ENCODE measurements at places on chromosomes 6 and 20. TPM values are rescaled to one million over a fixed set of nuclear protein-coding genes. Genes with fewer than 3 reads are reported as not detected.

Gene CFAP61
- total RNA-seq: 0.12 TPM

Gene CCDC170
- not detected for total RNA-seq

Gene CD24
- total RNA-seq: 1.9 TPM

Gene STK4
- 26.2 TPM for total RNA-seq

Gene BANF2
- total RNA-seq: not detected

Gene FAM209B
- not detected for total RNA-seq

Gene DCDC2
- not detected for total RNA-seq

Gene COL9A1
- not detected for total RNA-seq

Gene TSHZ2
- total RNA-seq: 0.12 TPM

Gene FAM83B
- total RNA-seq: not detected

Gene CRISP2
- total RNA-seq: not detected

Gene DPPA5
- total RNA-seq: not detected

Gene HMGCLL1
- total RNA-seq: not detected

Gene NCOA3
- total RNA-seq: 47.9 TPM

Gene ADGRB3
- total RNA-seq: under 0.01 TPM

Gene AK9
- 5.6 TPM for total RNA-seq

Gene LINC00237
- not detected for total RNA-seq

Gene OOEP
- total RNA-seq: not detected

Gene IMPG1
- not detected for total RNA-seq

Gene RRAGD
- 0.20 TPM for total RNA-seq

Gene GSTA2
- total RNA-seq: not detected

Gene ITCH
- 60.1 TPM for total RNA-seq

Gene SLC32A1
- total RNA-seq: not detected

Gene RIPOR2
- 0.68 TPM for total RNA-seq
